ENCODE measurements at places on chromosomes 5 and 9. TPM values are rescaled to one million over a fixed set of nuclear protein-coding genes. Genes with fewer than 3 reads are reported as not detected.

DNA sequence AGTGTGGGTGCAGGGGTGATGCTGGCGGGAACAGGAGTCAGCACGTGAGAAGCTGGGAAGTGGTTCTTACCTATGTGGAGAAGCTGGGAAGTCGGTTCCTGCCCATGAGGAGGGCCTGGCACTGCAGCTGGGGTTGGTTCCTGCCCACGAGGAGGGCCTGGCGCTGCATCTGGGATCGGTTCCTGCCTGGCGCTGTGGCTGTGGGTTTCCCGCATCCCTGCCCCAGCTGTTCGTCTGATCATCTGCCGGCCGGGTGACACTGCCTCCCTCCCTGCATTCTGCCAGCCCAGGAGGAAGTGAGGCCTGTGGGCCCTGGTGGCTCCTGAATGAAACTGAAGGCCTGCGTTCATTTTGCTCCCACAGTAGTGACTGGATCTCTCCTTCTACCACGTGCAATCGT is 5.1 kb downstream of the OBP2A start:
- H3K36me3 ChIP-seq, result no peaks in the 10 kb centered on the region
- no peak for DNase-seq
- no peak overlapping the region for H3K27ac ChIP-seq
- H3K27me3 ChIP-seq, result no peaks in the 10 kb centered on the region

DNA sequence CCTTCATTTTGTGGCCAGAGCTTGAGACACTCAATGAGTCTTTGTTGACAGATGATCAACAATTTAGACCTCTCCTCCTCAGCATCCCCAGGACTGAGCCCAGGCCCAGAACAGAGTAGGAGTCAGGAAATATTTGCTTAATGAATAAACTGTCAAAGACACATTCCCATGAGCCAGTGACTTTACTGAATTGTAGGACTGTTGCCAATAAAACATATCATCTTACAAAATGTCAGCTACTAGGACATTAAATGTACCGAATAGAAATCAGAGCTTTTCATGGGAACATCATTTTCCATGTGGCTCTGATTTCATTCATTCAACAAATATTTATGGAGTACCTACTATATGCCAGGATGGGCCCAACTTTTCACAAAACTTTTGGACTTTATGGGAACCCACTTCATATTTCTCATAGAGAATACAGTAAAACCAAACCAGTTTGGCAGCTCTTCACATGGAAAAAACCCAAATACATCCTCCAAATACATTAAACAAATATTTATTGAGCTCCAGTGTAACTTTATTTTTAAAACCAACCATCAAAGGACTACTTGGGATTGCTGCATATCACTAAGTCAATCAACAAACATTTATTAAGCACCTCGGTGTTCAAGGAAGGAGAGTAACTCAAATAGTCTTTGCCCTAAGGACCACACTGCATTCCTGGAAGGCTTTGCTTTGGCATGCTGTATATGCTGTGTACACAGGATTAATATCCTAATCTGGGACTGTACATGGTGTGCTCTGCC is 11.4 kb downstream of the VDAC1 start:
- no peak for DNase-seq
- peaks cover 16% of the 10 kb centered on the region for H3K36me3 ChIP-seq
- peaks cover 48% of the 10 kb centered on the region for H3K4me1 ChIP-seq
- H3K27ac ChIP-seq, result peak overlapping the region; percentile 78
- H3K4me3 ChIP-seq, result no peak overlapping the region
- H3K27me3 ChIP-seq, result no peaks in the 10 kb centered on the region

GRCh38 chr5:63286724-63287123 is 675.5 kb downstream of the HTR1A start:
- no peaks in the 10 kb centered on the region for H3K27me3 ChIP-seq
- no peak for DNase-seq
- no peaks in the 10 kb centered on the region for H3K36me3 ChIP-seq
- no peak overlapping the region for H3K4me3 ChIP-seq
- no peak overlapping the region for H3K27ac ChIP-seq
- H3K4me1 ChIP-seq, result no peaks in the 10 kb centered on the region

DNA sequence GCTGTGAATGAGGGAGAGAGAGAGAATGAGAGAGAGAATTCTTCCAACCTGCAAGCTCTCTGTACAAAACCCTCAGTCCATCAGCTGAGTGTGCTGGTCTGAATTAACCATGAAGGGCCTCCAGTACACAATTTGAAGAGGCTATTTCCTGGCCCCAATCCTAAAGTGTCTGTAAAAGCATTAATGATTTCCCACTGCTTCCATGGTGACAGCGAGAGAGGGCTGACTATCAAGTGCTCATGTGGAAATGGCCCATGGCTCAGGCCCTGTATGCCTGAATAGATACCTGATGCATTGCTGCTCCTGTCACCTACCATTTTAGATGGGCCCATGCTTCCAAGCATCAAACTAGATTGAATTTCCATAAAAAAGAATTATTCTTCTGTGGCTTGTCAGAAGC is 592.4 kb downstream of the KIF4B start:
- no peak overlapping the region for H3K4me3 ChIP-seq
- no peaks in the 10 kb centered on the region for H3K36me3 ChIP-seq
- no peaks in the 10 kb centered on the region for H3K4me1 ChIP-seq
- DNase-seq, result no peak

GRCh38 chr5:178236679-178237078 is 4.1 kb upstream of the PHYKPL start:
- H3K27ac ChIP-seq, result peak overlapping the region; percentile 78
- DNase-seq, result peak; percentile 85
- H3K36me3 ChIP-seq, result no peaks in the 10 kb centered on the region
- H3K4me1 ChIP-seq, result peaks cover 64% of the 10 kb centered on the region
- no peaks in the 10 kb centered on the region for H3K27me3 ChIP-seq

- no peak for DNase-seq
- no peak overlapping the region for H3K4me3 ChIP-seq
- no peak overlapping the region for H3K27ac ChIP-seq
- H3K27me3 ChIP-seq, result no peaks in the 10 kb centered on the region
- no peaks in the 10 kb centered on the region for H3K4me1 ChIP-seq
- no peaks in the 10 kb centered on the region for H3K36me3 ChIP-seq
Measured at GRCh38 chr5:152097128-152097527, 172.5 kb upstream of the GLRA1 start.

DNA sequence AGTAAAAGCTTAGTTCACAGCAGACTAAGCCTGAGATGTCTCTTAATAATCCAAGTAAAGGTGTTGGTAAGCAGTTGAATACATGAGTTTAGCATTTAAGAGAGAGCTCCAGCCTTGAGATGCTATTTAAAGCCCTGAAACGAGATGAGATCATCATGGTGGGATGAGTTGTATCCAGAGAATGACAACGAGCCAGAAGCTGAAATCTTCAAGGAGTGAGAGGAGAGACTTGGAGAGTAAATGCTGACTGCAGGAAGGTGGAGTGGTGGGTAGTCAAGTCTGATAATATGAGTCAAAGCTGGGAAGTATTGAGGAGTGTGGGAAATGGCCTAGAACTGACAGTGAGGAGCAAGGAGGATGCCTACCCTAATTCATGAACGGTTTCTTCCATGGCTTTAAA is 53.7 kb downstream of the PLAC8L1 start:
- DNase-seq, result no peak
- H3K4me3 ChIP-seq, result no peak overlapping the region
- H3K4me1 ChIP-seq, result peaks cover 36% of the 10 kb centered on the region
- no peaks in the 10 kb centered on the region for H3K27me3 ChIP-seq
- H3K27ac ChIP-seq, result peak overlapping the region; percentile 95

GRCh38 chr9:117145081-117145480 is 269.8 kb downstream of the ASTN2 start:
- no peaks in the 10 kb centered on the region for H3K4me1 ChIP-seq
- H3K36me3 ChIP-seq, result no peaks in the 10 kb centered on the region
- no peak overlapping the region for H3K27ac ChIP-seq
- no peaks in the 10 kb centered on the region for H3K27me3 ChIP-seq

DNA sequence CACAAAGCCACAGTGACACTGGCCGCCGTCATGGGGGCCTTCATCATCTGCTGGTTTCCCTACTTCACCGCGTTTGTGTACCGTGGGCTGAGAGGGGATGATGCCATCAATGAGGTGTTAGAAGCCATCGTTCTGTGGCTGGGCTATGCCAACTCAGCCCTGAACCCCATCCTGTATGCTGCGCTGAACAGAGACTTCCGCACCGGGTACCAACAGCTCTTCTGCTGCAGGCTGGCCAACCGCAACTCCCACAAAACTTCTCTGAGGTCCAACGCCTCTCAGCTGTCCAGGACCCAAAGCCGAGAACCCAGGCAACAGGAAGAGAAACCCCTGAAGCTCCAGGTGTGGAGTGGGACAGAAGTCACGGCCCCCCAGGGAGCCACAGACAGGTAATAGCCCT is 26.1 kb downstream of the HRH2 start:
- H3K27me3 ChIP-seq, result no peaks in the 10 kb centered on the region

- no peak overlapping the region for H3K4me3 ChIP-seq
- no peaks in the 10 kb centered on the region for H3K27me3 ChIP-seq
- DNase-seq, result no peak
- no peaks in the 10 kb centered on the region for H3K36me3 ChIP-seq
Measured at GRCh38 chr5:81212211-81212751, 20.8 kb upstream of the CKMT2 start.

DNA sequence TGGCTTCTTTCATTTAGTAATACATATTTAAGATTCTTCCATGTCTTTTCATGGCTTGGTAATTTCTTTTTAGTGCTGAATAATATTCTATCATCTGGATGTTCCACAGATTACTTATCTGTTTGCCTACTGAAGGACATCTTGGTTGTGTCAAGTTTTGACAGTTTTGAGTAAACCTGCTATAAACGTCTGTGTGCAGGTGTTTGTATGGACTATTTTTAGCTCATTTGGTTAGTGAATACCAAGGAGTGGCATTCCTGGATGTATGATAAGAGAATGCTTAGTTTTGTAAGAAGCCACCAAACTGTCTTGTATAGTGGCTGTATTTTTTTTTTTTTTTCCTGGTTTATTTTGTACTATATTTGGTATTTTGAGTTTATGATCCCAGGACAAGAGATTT is 38.4 kb downstream of the PRRC1 start:
- no peak overlapping the region for H3K4me3 ChIP-seq
- H3K36me3 ChIP-seq, result no peaks in the 10 kb centered on the region
- H3K4me1 ChIP-seq, result no peaks in the 10 kb centered on the region
- H3K27ac ChIP-seq, result no peak overlapping the region

GRCh38 chr9:38037981-38038306 is 31.1 kb downstream of the SHB start:
- no peaks in the 10 kb centered on the region for H3K36me3 ChIP-seq
- H3K4me1 ChIP-seq, result peaks cover 43% of the 10 kb centered on the region
- no peak overlapping the region for H3K27ac ChIP-seq
- no peak overlapping the region for H3K4me3 ChIP-seq

- no peaks in the 10 kb centered on the region for H3K27me3 ChIP-seq
- no peak overlapping the region for H3K27ac ChIP-seq
- H3K36me3 ChIP-seq, result no peaks in the 10 kb centered on the region
- H3K4me3 ChIP-seq, result no peak overlapping the region
- DNase-seq, result no peak
- H3K4me1 ChIP-seq, result no peaks in the 10 kb centered on the region
Measured at GRCh38 chr9:98960409-98960808, 16.7 kb downstream of the COL15A1 start.

DNA sequence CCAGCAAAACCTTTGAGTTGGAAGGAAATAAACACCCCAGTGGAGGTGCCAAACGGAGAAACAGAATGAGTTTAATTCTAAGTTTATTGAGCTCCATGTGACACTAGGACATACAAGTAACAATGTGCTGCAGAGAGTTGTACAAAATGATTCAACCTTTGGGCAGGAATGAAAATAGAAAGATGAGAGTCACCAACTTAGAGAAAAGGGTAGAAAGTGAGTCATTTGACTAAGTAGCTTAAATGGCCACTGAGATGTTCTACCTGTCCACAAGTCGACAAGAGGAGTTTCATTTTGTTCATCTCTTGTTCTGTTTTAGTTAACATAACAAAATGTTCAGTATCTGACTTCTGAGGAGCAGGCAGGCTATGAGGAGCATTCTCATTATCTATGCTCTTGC is 284.7 kb downstream of the NR2F1-AS1 start:
- H3K27ac ChIP-seq, result no peak overlapping the region
- H3K4me1 ChIP-seq, result peaks cover 11% of the 10 kb centered on the region
- no peak overlapping the region for H3K4me3 ChIP-seq
- no peaks in the 10 kb centered on the region for H3K27me3 ChIP-seq
- H3K36me3 ChIP-seq, result no peaks in the 10 kb centered on the region

GRCh38 chr9:974031-974995 is 2.1 kb upstream of the DMRT3 start:
- peaks cover 41% of the 10 kb centered on the region for H3K4me1 ChIP-seq
- no peak for DNase-seq
- H3K27me3 ChIP-seq, result no peaks in the 10 kb centered on the region
- no peak overlapping the region for H3K27ac ChIP-seq
- no peaks in the 10 kb centered on the region for H3K36me3 ChIP-seq

DNA sequence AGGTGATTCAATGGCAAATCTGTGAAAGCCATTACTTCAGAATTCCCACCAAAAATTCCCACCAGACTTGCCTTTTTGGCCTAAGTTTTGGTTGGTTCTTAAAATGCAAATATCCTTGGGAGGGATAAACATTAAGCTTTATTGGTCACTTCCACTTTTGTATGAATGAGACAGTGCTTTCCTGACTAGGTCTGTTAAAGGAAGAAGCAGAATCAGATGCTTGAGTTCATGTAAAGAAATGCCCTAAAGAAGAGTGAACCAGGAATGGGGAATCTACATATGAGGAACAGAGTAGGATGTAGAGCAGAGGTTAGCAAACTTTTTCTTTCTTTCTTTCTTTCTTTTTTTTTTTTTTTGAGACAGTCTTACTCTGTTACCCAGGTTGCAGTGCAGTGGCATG is 129.3 kb downstream of the GCNT1 start:
- H3K4me1 ChIP-seq, result peaks cover 27% of the 10 kb centered on the region
- no peaks in the 10 kb centered on the region for H3K27me3 ChIP-seq

GRCh38 chr5:6820851-6821479 is 107.7 kb downstream of the TENT4A start:
- no peak for DNase-seq
- H3K36me3 ChIP-seq, result no peaks in the 10 kb centered on the region
- H3K4me3 ChIP-seq, result no peak overlapping the region
- H3K4me1 ChIP-seq, result peaks cover 9% of the 10 kb centered on the region
- H3K27me3 ChIP-seq, result no peaks in the 10 kb centered on the region

Gene MYO10
- 49.2 TPM for total RNA-seq

Gene ELOVL7
- 52.2 TPM for total RNA-seq

Gene PTGES
- 2.6 TPM for total RNA-seq

Gene ALDH1A1
- total RNA-seq, result 295 TPM

Gene LAMC3
- 0.81 TPM for total RNA-seq

Gene IL17B
- not detected for total RNA-seq

Gene CATSPER3
- total RNA-seq, result 0.56 TPM

Gene CDKN2B-AS1
- total RNA-seq, result 0.56 TPM

Gene CCNI2
- total RNA-seq, result 0.67 TPM

Gene CTSV
- total RNA-seq, result 0.89 TPM

Gene PCDHB12
- total RNA-seq, result 1.1 TPM

Gene FOXD4L6
- total RNA-seq, result not detected

Gene ADAMTS13
- total RNA-seq, result 1.8 TPM

Gene TPRN
- total RNA-seq, result 13.5 TPM

Data from thyroid gland (tissue), 4 donors.